ELR (cell line): ENCODE measurements at places on chromosomes 16 and 17.

DNA sequence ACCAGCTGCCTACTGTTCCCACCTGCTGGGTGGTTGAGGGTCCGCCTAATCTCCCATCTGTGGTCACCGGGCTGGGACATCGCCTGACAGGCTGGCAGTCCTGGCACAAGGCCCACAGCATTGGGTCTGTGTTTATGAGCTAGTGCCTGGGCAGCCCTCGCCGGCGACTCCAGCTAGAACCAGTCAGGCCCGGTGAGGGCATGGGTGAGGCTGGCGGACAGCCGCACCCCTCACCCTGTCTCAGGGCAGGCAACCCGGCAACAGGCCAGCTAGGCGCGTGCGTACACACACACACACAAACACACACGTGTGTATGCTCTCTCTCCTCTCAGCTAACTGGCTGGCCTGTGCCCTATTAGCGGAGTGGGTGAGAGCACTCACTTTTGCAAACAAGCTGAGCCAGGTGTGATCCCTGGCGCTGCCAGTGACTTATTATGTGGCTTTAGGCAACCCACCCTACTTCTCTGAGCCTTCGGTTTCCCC is 10.4 kb downstream of the HSD11B2 start:
- DNase-seq, result no peak

GRCh38 chr16:2769100-2769529 is 8.0 kb downstream of the ELOB start:
- no peak for DNase-seq

- no peak for DNase-seq
These were observed 544.4 kb upstream of the EEF2KMT start for GRCh38 chr16:5642011-5642410.

DNA sequence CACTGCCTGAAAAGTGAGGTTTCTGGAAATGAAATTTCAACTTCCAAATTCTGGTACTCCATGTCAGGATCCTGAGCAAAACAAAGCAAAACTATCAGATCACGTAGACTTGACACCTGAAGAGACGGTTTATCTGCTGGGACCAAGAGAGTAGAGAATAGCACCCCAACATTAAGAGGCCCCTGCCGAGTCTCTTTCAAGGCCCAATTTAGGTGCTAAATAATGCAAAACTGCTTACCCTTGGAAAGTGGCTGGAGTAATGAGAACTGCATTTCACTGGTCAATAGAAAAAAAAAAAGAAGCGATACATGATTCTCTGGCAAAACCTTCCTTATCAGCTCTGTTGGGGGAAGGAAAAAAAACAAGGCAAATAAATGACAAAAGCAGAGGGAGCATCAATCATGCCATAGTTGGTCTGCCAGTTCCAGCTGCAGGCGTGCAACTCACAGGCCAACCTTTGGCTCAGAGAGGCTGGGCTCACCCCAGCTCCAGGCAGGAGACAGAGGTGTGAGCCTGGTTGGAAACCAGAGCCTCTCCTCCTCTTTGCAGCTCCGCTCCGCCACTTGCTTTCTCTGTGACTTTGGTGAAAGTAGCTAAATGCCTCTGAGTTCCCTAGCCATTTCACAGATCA is 595.2 kb downstream of the TOX3 start:
- DNase-seq, result no peak

GRCh38 chr16:66832661-66833305 is 2.0 kb upstream of the NAE1 start:
- peak; percentile 59 for DNase-seq

DNA sequence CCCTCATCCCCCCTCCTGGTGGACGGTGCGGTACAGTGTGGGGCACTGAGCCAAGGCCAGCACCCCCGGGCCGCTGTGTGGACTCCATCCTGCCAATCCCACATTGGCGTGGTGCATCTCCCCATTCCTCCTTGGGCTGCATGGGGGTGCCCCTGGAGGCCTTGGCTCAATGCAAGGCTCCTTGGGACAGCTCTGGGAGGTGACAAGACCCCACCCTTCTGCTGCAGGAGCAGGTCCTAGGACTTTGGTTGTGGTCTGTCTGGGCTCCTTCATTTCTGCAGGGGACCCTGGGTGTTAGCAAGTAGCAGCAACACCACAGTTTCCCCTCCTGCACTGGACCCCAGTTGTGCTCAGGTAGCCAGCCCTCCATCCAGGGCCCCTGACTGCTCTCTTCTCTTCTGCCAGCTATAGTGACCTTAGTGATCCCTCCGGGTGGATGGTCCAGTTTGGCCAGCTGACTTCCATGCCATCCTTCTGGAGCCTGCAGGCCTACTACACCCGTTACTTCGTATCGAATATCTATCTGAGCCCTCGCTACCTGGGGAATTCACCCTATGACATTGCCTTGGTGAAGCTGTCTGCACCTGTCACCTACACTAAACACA is 1.3 kb downstream of the PRSS21 start:
- DNase-seq, result no peak

- DNase-seq, result peak; percentile 26
These were observed 541 bp downstream of the GPT2 start for GRCh38 chr16:46884513-46885293.

DNA sequence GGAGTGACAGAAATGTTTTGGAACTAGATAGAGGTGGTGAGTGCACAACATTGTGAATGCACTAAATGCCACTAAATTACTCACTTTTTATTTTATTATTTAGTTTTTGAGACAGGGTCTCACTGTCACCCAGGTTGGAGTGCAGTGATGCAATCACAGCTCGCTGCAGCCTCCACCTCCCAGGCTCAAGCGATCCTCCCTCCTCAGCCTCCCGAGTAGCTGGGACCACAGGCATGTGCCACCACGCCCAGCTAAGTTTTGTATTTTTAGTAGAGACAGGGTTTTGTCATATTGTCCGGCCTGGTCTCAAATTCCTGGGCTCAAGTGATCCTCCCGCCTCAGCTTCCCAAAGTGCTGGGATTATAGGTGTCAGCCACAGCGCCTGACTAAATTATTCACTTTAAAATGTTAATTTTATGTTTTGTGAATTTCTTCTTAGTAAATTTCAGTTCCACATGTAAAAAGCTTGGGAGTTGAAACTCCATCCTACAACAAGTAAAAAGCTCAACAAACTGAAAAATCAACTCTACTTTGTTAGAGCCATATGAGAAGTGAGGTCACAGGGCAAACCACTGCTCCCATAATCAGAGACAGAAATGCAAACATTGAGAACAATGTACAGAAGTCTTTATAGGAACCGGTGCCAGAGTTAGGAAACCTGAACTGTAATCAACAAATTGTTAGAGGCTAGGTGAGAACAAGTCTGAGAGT is 13.8 kb upstream of the SLC5A10 start:
- no peak for DNase-seq

- no peak for DNase-seq
These were observed 66.1 kb downstream of the SREBF1 start for GRCh38 chr17:17770632-17771044.

GRCh38 chr16:87063543-87063942 is 253.6 kb downstream of the C16orf95 start:
- DNase-seq, result no peak

GRCh38 chr16:27245276-27246172 is 23.0 kb downstream of the NSMCE1 start:
- peak; percentile 38 for DNase-seq

DNA sequence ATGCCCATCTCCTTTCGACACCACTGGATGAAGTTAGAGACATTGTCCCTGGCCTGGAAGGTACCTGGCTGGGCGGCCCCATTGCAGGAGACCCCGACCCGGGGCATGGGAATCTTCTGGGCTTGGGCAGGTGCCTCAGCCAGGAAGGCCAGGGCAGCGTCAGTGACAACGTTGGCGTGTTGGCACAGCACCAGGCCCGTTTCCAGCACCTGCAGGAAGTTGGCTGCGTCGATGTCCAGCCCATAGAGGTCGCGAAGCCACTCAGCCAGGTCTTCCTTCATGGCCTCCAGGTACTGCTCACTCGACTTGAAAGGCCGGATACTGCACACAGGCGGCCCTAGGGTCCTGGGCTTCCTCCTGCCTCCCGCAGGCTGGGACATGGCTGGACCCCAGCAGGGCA is 568 bp downstream of the GAS2L2 start:
- no peak for DNase-seq

DNA sequence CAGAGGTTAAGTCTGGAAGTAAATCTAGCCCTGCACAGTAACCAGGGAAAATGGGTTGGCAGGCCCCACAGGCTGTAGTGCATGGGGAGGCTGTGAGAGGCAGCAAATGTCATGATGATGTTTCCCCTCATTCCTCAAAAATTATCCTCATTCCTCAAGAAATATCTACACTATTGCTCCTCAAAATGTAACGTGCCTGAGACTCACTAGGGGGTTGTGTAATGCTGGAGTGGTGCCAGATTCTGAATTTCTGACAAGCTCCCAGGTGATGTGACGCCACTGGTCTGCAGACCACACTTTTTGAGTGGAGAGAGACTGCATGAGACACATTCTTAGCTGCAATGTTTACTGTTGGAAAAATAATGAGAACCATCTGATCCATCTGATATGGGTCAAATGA is 1.2 kb upstream of the MPP3 start:
- DNase-seq, result no peak
